Neuronal stem cell (in vitro differentiated cells): ENCODE measurements at places on chromosomes 16 and 17.
A peak's percentile ranks its signal among the peaks of the same experiment; 100 is the strongest.

- DNase-seq: no peak
These were observed 152.1 kb upstream of the PLCG2 start for GRCh38 chr16:81627024-81627423.

- no peak for DNase-seq
These were observed 113.3 kb downstream of the XYLT1 start for GRCh38 chr16:17357307-17358062.

GRCh38 chr16:57994778-57995177, 5.7 kb downstream of the ZNF319 start:
- no peak for DNase-seq

DNA sequence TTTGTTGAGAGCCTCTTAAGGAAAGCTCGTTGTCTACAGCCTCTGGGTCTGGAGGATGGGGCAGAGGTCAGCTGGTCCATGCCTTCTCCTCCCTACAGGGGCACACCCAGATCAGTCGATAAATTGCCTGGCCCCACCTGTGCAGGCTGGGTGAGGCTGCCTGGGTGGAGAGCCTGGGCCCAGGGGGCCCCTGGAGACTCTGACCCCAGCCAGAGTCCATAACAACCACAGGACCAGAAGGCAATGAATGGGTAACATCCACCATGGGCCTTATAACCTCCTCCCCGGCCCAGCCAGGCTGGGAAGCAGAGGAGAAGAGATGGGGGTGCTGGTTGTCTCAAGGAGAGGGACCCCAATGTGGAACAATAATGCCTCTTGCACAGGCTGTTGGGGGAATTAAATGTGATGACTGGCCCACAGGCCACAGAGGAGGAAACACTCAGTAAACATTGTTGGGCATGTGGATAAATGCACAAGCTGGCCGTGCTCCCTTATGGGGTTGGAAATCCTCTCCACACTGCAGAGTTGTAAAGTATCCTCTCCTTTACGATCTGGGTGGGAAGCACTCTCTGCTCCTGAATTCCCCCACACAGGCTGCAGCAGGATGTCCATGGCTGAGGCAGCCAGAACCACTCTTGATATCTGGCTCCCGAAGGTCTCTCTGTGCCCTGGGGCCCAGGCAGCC, 56.7 kb upstream of the TOB1 start:
- DNase-seq: no peak

DNA sequence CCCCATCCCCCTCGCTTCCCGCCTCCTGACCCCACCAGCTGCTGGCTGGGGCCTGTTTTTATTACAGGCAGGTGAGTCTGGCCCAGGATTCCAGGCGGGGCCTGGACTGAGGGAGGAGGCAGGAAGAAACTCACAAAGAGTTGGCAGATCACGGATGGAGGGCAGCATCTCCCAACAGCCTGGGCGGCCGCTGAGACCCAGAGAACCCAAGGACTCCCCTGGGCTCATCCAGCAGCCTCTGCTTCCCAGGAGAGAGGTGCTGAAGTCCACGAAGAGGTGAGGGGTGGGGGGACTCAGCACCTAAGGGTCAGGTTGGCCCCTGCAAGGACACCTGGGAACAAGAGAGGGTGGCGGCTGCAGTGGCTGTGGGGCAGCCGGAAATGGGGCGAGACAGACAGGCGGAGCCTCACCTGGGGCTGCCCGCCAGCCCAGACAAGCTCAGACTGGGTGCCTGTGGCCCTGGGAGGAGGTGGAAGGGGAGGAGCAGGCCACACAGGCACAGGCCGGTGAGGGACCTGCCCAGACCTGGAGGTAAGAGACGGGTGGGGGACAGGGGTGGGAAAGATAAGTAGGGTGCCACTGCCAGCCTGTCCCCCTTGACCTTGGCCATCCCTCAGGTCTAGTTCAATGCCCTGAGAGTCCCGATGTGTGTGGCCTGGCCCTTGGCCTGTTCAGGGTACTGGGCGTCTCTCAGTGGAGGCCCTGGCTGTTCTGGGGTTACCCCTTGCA, 8.7 kb upstream of the ADGRG1 start:
- no peak for DNase-seq

- DNase-seq: no peak
These were observed 44.5 kb downstream of the ANKFY1 start for GRCh38 chr17:4219241-4219640.

DNA sequence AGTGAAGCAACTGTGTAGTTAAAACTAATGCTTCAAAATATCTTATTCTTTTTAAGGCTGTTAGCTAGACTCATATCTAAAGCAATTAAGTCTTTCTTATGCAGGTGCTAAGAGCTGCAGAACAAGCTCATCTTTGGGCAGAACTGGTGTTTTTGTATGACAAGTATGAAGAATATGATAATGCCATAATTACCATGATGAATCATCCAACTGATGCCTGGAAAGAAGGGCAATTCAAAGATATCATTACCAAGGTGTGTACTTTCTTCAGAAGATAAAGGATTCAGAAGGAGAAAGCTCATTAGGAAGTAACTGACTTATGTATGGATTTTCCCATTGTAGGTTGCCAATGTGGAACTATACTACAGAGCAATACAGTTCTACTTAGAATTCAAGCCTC, 23.9 kb downstream of the PTRH2 start:
- no peak for DNase-seq

DNA sequence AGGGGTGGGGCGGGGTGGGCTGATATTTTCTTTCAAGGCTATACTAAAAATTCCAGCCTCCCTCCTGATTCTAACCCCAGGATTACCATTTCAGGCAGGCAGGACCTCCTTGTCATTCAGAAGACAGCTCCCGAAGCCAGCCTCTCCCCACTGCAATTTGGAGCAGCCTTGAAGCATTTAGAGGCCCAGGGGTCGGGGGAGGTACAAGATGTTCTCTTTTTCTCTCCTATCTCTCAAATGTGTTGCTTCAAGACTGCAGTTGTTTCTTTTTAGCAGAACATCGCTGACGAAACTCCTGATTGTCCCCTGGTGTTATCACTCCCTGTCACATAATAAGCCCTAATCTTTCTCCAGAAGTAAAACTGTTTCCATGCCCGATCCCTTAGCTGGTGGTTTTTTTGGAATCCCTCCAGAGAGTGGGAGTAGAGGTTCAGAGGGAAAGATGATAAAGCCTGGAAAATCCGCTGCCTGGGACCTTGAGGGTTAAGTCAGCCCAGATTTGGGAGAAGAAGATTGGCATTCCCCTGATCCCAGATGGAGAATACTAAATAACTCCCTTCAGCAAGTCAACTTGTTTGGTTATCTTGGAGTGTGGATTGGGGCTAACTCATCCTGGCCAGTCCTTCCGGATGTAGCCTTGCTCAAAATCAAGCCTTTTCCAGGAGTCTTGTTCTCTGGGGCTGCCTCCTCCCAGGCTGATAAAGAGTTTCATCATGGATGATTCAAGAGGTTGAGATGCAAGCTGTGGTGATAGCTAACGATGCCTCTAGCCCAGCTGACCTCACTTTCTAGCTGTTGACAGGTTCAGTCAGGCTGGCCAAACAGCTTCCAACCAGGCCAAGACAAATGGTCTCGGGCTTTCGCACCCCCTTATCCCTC, 71.3 kb downstream of the SOX9 start:
- DNase-seq: no peak

GRCh38 chr17:49841548-49841947, 6.3 kb downstream of the TAC4 start:
- no peak for DNase-seq

DNA sequence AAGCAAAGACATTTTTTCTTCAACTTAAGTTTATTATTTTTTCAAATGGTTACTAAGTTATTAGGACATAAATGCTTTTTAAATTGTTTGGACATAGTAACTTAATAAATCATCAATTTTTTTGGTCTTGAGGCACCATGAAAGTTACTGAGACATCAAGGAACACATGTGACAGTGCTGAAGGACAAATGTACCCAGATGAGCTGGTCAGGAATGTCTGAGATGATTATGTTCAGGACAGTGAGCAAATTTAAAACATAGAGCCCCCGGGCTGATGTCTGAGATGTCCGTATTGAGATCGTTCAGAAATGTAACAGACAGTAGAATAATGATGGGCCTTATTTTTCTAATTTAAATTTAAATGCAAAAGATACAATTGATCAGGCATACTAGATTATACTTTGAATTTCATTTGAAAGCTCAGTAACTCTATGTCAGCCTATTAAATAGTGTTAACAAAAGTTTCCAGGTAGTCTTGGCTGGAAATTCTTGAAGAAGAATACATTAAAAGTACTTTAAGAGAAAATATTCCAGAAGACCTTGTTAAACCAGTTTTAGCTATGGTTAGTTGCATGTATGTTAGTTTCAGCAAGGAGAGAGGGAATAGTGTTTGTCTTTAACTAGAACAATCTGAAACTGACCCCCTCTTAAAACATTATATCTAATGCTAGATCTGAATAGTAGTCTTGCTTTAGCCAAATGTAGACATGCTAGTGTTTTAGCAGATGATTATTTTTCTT, 36.4 kb downstream of the SEC14L1 start:
- DNase-seq: no peak

- DNase-seq: no peak
These were observed 6.9 kb downstream of the SNTB2 start for GRCh38 chr16:69193855-69194254.

- no peak for DNase-seq
These were observed 168.1 kb upstream of the RBL2 start for GRCh38 chr16:53266156-53266555.

DNA sequence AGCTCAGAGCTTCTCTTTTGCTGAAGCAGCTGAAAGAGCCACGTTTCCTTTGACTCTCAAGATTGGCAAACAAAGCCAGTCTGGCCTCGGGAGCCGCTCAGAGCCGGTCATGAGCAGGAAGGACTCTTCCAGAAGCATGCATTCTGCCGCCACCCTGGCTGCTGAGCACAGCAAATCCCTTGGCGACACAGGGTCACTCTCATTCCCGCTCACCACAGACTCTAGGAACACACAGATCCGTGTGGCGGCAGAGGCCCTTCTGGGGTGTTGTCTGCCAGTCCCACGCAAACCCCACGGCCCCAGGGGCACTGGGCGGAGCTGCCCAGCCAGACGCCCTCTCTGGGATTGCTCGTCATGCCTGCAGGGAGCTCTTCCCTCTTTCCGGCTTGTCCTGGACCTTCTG, 157.0 kb downstream of the C16orf95 start:
- DNase-seq: no peak

DNA sequence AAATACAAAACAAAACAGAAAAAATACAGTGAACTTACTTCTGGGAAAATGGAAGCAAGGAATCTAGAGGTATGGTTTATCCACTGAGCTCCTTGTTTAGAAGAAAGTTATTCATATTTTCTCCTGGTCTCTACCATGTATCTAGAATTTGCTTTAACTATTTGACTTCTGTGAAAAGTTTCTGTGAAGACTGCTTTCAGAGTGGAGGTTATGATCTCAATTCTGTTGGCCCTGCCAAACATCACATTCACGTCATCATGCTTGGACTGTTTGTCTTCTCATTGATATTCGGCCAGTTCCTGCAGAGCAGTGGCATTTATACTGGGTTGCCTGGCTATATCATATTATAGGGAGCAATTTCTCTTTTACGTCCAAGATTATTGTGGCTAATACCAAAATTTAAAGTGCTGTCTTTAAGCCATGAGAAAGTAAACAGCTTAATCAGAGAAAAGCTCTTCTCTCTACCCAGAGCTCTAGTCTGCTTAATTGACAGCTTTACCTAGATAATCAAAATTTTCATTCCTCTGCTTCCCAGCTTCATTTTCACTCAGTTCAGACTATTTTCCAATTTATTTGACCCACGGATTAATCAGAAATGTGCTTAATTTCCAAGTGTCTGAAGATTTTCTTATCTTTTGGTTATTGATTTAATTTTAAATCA, at the start of gene ABCA8:
Gene ABCA8, minus strand, starts transcription at position 212 of the 661 bp plus-strand sequence. CDS start 13,358 bp downstream, outside the sequence.
- no peak for DNase-seq

- no peak for DNase-seq
These were observed 5.2 kb upstream of the SH2B1 start for GRCh38 chr16:28858421-28858820.

- no peak for DNase-seq
These were observed 7.8 kb downstream of the HOXB1 start for GRCh38 chr17:48523010-48523409.

GRCh38 chr16:918741-919657, 51.8 kb downstream of the LMF1 start:
- no peak for DNase-seq

DNA sequence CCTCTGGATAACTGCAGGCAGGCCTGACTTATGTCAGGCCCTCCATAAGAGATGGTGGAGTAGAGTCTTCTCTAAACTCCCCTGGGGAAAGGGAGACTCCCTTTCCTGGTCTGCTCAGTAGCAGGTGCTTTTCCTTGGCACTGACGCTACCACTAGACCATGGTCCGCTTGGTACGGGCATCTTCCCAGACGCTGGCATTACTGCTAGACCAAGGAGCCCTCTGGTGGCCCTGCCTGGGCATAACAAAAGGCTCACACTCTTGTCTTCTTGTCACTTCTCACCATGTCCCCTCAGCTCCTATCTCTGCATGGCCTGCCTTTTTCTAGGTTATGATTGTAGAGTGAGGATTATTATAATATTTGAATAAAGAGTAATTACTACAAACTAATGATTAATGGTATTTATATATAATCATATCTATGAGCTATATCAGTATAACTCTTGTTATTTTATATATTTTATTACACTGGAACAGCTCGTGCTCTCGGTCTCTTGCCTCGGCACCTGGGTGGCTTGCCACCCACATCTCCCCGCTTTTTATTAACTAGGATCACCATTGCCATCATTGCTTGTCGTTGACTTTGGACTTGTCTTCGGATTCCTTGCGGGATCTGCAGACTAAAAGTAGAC, 59.8 kb upstream of the ARL4D start:
- DNase-seq: no peak

GRCh38 chr16:60945225-60945624, 1091.0 kb downstream of the CDH8 start:
- DNase-seq: peak; percentile 55

DNA sequence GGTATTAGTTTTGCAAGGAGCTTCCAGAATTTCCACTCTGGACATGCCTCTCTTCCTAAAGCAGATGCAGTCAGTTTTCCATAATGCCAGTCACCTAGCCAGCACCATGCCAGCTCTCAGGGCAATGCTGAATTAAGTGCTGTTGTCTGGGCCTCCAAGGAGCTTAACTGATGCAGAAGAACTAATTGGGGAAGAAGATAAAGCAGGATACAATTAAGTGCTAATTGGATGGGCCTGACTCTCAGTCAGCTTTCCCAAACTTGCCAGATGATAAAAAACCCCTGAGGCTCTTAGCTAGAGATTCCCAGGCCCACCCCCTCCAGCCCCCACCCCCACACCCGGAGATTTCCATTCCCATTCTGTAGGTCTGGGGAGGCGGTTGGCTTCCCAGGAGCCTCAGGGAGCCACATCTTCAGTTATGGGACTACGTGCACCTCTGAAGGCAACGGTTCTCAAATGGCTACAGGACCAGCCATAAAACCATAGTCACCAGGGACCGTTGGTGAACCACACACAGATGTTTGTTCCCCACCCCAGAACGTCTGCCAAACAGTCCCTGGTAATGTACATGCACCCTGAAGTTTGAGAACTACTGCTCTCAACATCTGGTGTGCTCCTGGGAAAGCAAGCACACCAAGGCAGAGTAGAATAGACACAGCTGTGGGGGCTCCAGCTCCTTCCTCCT, 499.1 kb upstream of the CDH5 start:
- peak; percentile 11 for DNase-seq

- DNase-seq: no peak
These were observed 1584.4 kb upstream of the GOT2 start for GRCh38 chr16:60318486-60318885.
